ENCODE measurements at places on chromosomes 7 and 10. TPM values are rescaled to one million over a fixed set of nuclear protein-coding genes. Genes with fewer than 3 reads are reported as not detected.

- peak; percentile 94 for DNase-seq
These were observed 143.0 kb downstream of the CUBN start for GRCh38 chr10:16986406-16987205.

- no peak for DNase-seq
These were observed 462.2 kb downstream of the AUTS2 start for GRCh38 chr7:70060298-70061068.

NEURL1 gene
- not detected for total RNA-seq

NPVF gene
- total RNA-seq = not detected

ENTPD1 gene
- total RNA-seq = not detected
